NCI-H446 (cell line): ENCODE measurements at places on chromosomes 16 and 17.

GRCh38 chr16:48433850-48434530 is 48.8 kb upstream of the SIAH1 start:
- DNase-seq: no peak

GRCh38 chr16:86563469-86564345 is 2.9 kb upstream of the FOXC2 start:
- DNase-seq: peak; percentile 51

DNA sequence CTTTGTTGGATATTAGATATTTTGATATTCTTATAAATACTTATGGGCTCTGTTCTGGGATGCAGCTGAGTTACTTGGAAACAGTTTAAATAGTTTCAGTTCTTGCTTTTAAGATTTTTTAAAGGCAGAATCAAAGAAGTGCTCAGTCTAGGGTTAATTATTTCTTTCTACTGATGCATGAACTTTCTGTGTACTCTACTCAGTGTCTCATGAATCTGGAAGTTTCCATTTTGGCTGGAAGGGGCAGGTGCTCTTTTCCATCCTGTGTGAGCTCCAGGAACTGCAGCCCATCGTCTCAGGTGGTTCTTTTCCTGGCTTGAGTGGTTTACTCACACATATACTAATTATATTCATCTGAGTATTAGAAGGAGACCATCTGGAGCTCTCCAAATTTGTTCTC is 61.1 kb upstream of the CPHXL start:
- DNase-seq: no peak

DNA sequence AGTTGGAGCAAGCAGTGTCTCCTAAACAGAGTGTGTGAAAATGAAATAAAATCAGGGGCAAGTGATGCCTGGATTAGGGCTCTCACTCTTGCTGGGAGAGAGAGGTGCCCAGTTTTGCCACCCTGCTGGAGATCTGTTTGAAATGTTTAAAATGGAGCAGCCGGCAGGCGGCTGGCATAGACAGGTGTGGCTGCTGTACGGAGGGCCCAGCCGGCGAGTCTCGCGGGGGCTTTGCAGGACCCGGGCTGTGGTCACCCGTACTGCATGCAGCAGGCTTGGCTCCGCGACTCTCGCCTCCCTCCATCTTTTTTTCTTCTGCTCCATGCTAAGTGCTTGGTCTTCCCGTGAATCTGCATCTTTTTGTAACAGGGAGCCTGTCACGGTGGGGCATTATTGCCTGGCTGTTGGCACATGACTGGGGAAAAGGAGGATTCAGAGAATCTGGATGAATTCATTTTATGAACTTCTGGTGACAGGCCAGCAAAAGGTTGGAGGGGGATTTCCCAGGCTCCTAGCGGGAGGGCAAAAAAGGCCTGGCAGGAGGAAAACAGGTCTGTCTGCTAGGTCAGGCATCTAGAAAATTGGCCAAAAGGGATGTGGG is 1.8 kb downstream of the ZNRF1 start:
- DNase-seq: no peak

DNA sequence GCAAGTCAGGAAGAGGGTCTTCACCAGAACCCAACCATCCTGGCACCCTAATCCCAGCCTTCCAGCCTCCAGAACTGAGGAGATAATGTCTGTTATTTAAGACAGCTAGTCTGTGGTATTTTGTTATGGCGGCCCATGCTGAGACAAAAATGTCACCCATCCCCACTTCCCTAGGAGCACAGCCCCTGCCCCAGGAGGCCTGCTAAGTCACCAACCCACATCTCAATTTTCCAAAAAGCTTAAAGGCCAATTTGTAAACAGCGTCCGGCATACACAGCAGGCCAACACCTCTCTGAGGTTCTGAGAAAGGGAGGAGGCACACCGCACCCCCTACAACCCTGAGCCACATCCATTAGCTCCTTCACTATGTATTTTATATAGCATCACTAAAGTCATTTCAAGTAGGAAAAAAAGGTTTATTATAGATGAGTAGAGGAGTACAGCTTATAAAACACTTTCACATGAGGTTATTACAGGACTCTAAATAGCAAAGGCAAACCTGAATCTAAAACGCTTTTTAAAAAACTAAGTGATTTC is 6.9 kb downstream of the TMEM170A start:
- no peak for DNase-seq

DNA sequence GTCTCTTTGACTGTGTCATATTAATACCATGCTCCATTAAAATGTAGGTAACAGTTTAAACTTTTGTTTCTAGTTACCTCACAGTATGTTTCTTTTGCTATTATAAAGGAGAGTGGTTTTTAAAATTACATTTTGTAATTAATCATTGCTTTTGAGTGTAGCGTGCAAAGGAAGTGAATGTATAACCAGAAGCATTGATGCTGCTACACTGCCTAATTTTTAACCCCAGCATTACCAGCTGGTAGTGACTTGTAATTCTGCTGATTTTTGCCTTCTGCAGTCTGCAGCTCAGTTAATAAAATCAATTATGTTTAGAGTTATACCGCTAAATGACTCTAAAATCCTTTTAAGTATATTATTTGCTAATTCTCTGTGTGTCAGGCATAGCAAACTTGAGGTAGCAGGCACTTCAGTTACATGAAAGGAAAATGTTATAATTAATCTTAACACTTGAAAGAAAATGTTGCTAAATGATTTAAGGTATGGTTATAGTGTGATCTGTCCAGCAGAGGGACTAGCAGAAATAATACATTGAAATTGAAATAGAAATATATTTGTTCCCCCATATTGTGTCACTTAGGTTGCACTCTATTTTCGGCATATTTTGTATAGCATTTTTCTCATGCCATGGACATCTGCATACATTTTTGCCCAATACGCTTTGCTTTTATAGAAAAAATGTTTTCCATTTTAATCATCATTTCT is 388.5 kb downstream of the CNTNAP4 start:
- no peak for DNase-seq

- DNase-seq: no peak
These were observed 11.2 kb downstream of the ALKBH5 start for GRCh38 chr17:18194804-18195203.

- no peak for DNase-seq
These were observed 4.8 kb upstream of the NGFR start for GRCh38 chr17:49490276-49490675.

- DNase-seq: no peak
These were observed 50.1 kb downstream of the KLHDC4 start for GRCh38 chr16:87715658-87716057.

GRCh38 chr17:82872591-82873520 is 33.0 kb upstream of the ZNF750 start:
- no peak for DNase-seq

DNA sequence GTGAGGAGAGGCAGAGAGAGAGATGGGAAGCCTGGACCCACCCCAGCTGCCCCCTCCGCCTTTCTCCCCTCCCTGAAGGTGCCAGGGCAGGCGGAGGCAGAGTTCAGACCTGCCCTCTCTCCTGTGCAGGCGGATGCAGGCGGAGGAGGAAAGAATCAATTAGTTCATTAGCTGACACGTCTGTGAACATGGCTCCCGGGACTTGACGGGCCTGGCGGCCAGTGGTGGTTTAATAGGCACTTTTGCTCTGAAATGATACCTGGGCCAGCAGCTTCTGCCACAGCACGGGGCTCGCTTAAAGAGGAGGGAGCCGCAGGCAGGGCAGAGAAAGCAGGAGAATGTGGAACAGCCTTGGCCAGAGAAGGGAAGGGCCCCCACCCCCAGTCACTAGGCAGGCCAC is 98.1 kb downstream of the SDK2 start:
- DNase-seq: no peak

DNA sequence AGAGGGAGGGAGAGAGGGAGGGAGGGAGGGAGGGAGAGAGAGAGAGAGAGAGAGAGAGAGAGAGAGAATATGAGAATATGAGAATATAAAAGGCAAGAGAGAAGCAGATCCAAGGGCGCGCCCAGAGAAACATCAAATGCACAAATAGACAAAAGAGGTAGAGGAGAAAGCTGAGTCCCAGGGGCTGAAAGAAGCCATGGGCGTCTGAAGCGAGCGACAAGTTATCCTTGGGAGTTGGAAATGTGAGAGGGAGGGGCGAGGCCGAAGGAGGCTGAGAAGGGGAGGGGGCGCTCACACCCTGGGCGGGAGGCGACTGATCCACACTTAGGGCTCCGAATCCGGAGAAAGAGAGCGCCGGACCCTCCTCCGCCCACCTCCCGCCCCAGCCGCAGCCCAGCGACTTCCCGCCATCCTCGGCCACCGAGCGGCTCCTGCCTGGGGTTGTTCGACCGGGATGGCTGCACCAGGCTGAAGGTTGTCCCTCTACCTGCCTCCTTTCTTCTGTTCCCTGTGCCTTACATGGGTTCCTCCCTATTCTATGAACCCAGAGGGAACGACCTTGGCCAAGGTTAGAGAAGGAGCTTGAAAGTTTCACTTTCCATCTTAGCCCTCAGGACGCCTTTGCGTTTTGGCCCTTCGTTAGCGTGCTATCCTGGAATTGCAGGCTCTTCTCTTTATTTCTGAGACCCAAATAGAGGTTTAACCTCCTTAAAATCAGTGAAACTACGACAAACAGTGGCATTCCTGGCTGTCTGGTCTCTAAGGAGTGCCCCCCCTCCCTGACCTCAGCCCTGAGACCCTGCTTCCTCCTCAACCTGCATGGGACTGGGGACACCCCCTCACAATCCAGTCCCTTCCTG is 21.2 kb upstream of the HOXB9 start:
- no peak for DNase-seq

- DNase-seq: no peak
These were observed 7.0 kb downstream of the CDR2L start for GRCh38 chr17:74994440-74994839.

- DNase-seq: peak; percentile 47
These were observed 30.6 kb downstream of the MYO18A start for GRCh38 chr17:29149431-29150064.

GRCh38 chr17:59845595-59846393 is 46.9 kb downstream of the TUBD1 start:
- no peak for DNase-seq

DNA sequence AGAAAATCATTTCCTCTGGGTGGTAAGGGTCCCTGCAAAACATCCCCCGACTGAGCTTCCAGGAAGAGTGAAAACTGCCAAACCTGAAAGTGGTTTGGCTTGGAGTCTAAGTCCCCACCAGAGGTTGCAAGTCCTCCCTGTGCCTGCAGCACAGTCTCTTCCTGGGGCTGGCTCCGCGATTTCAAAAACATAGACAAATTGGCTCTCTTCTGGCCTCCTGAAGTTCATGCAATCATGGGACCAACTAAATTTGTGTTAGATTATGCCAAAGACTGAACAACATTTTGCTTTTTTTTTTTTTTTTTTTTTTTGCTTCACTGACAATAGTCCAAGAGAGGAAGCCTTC is 447.9 kb downstream of the CA10 start:
- no peak for DNase-seq

GRCh38 chr16:11151156-11151884 is 104.7 kb downstream of the SOCS1 start:
- DNase-seq: peak; percentile 4

- DNase-seq: no peak
These were observed 20.9 kb downstream of the GAN start for GRCh38 chr16:81335669-81336068.

DNA sequence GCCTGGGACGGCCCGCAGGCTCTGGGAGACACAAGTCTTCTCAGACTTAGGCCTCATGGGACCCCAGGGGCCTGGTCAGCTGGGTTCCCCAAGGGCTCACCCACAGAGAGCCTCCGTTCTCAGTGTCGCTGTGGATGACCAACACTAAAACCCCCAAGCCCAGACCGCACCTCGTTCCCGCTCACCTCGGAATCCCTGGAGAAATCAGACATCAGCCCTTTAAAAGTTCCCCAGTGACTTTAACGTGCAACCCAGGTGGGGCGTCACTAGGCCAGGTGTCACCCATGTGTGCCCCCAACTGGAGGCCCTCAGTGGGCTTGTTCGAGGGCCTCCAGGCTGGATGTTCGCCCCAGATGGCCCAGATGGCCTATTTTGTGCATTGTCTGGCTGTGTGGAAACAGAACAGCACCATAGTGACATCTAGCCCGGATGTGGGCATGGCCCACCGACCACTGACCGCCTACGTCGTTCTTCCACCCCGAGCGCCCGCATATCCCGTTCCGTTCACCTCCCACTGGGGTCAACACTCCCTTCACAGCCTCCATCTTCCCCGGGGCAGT is 52.3 kb upstream of the DNAH17 start:
- DNase-seq: no peak

DNA sequence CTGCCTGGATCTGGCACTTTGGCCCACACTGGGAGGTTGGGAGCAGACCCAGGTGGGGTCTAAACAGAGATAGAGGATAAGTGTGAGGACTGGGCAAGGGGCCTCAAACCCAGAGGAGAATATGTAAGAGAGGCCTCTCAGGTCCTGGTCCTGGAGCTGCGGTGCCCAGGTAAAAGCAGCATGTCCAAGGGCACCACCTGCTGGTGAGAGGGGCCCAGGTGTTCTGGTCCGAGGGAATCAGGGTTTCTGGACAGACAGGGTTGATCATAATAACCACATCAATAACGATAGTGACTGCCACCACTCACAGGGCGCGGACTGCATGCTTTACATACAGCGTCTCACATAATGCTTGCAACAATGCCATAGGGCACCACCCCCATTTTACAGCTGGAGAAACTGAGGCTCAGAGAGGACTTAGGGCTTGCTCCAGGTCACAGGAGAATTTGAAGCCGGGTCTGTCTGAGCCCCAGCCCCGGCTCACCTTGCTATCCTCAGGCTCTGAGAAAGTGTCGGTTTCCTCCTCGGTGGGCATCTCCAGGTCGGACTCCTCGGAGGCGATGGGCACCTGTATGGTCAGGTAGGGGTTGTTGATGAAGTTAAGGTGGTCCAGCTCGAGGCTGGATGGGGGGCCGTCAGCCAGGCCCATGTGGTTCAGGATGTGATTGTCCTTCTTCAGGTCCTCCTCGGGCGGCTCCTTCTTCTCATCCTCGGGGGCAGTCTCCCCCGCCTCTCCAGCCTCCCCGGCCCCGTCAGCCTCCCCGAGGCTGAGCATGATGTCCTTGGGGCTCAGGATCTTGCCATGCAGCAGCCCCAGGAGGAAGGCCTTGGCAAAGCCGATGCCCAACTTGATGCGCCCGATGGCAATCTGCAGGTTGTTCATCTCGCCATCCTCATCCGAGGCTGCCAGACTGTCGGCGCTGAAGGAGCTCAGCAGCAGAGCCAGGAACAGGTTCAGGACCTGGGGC is 19.1 kb upstream of the CD79B start:
- no peak for DNase-seq

DNA sequence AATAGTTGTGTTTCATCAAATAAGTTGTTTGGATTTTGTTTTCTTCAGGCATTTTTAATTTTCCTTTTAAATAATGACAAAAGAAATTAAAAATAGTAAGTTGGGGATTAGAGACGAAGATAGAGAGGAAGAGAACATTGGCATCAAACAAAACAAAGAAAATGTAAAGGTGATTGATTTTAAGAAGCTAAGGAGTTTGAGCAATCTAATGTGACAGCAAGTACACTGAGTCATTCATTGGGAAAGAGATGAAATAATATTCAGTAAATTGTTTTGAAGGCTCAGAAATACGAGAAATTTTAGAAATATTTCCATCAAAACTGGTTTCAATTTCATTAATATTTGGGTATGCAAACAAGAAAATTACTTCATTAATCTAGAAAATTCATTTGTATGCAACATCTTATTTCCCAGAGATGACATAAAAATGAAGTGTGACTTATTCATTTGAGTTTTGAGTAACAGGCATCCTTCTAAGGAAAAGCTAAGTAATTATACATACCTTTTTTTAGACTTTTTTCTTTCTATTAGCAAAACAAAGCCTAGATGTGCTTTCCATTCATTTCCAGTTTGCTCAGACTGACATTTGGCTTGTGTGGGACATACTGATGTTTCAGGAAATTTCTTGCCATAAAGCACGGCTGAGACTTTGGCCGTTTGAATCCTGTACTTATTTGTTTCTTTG is 66.7 kb downstream of the COX10 start:
- no peak for DNase-seq
